OCI-LY7 (cell line): ENCODE measurements at places on chromosomes 2 and 18.
A peak's percentile ranks its signal among the peaks of the same experiment; 100 is the strongest.

DNA sequence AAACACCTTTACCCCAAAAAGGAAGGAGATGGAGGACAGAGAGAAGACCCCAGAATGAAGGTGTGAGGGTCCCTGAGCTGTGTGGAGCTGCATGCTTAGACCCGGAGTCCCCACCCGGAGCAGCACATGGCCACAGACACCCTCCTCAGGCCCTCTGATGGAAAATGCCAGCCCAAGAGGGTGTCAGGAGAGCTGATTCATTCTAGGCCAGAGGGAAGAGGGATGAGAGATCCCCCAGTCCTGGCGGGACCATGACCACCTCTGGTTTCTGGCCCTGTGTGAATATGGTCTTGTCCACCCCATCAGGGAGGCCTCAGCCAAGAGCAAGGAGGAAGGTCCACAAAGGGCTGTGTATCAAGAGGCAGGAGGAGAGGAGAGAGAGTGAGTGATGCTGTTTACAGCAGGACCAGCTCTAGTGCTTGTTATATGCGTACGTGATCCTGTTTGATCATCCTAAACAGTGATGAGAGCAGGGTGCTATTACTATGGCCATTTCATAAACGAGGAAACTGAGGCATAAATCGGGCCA is 186.6 kb upstream of the HAAO start:
- no peak for DNase-seq

- no peak for DNase-seq
These were observed 52.3 kb downstream of the PARD6G start for GRCh38 chr18:80194874-80195570.

- DNase-seq: peak; percentile 33
These were observed 1.0 kb upstream of the ZNF532 start for GRCh38 chr18:58863539-58864145.

- DNase-seq: no peak
These were observed 352.6 kb upstream of the MYT1L start for GRCh38 chr2:2683606-2684224.

GRCh38 chr18:35547008-35547605 is 34.4 kb upstream of the GALNT1 start:
- DNase-seq: no peak

GRCh38 chr18:69958422-69958821 is 10.7 kb upstream of the CD226 start:
- no peak for DNase-seq

- DNase-seq: no peak
These were observed 98.2 kb downstream of the ZBTB7C start for GRCh38 chr18:48310999-48311398.

DNA sequence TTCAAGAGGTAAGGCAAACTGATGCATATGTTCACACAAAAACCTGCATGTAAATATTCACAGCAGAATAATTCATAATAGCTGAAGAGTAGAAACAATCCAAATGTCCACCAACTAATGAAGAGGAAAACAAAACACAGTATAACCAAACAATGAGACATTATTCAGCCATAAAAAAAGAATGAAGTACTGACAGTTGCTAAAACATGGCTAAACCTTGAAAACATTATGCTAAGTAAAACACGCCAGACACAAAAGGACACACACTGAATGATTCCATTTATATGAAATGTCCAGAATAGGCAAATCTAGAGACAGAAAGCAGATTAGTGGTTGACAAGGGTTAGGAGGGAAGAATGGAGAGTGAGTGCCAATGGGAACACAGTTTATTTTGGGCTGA is 86.9 kb downstream of the SESTD1 start:
- DNase-seq: no peak

DNA sequence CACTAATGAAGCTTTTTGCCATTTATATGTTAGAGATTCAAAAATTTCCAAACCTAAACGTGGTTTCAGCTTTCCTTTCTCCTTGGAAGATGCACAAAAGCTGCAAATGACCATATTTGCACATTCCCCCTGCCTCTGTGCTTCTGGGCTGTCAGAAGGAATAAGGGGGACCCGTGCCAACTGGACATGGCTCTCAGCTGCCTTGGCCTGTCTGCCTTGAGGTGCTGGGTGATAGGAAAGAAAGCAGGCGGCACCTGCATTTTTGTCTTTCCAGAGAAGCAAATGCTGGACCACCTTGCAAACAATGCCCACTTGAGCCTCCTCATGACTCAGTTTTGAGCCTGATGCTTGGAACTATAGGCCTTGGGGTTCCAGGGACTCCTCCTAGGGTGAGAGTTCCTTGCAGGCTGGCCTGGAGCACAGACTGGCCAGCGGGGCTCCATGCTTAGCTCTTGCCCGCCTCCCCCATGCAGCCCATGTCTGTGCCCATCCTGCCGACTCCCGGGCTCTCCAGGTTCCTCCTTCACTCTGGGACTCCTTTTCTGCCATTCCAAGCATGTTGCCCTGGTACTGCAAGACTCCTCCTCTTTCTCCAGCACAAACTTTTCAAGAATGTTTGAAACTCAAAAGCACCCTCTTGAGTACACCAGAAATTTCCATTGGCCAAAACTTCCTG is 109.0 kb upstream of the EPAS1 start:
- no peak for DNase-seq

- no peak for DNase-seq
These were observed 230.7 kb downstream of the TXNL1 start for GRCh38 chr18:56407646-56408180.

DNA sequence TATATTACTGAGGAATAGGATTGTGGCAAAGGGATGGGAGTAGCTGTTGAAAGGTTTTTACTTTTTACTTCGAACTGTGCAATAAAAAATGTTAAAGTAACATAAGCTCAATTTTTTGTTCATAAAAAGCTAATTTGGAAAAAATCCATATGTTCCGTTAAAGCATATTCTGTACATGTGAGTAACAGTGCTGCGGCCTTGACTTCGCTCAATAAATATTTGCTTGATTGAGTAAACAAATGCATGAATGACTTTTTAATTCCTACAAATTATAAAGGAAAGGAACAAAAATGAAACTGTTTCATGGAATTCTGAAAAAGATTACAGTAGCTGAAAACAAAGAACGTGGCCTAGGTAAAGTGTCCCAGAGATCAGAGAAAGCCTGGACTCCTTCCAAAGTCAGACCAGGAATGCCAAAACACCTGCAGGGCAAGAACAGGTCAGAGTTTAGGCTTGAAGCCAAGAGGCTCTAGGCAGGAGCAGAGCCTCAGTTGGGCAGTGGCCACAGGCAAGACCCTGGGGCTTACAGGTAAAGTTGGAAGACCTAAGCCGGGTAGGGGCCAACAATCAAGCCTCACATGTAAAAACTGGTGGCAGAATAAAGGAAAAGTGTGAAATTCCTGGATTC is 44.3 kb upstream of the FIGN start:
- DNase-seq: no peak

GRCh38 chr2:43170405-43171105 is 55.9 kb downstream of the ZFP36L2 start:
- DNase-seq: no peak

- DNase-seq: no peak
These were observed 483 bp downstream of the OSBPL6 start for GRCh38 chr2:178194600-178195389.

DNA sequence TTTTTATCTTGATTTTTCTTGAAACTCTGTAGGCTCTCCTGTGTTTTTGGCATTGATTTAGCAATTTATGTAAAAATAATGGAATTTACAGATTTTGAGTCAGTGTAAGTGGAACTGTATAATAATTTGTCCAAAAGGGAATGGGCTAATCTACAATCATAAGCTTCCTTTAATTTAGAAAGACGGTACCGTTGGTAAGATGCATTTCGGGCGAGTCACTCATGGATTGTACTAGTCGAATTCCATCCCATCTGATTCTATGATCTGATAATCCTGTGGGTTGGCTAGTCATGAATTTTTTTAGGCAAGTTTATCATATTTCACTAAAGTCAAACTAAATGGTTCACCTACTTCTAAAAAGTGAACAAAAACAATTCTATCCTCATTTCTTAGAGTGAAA is 133.4 kb downstream of the ZNF407 start:
- DNase-seq: no peak

- no peak for DNase-seq
These were observed 7.9 kb upstream of the OTOF start for GRCh38 chr2:26485725-26486418.

GRCh38 chr18:59768409-59768808 is 71.2 kb upstream of the CCBE1 start:
- DNase-seq: no peak

- DNase-seq: no peak
These were observed 24.0 kb upstream of the ITGB6 start for GRCh38 chr2:160224060-160224459.

GRCh38 chr2:143121079-143121478 is 8.1 kb upstream of the ARHGAP15 start:
- DNase-seq: peak; percentile 65

DNA sequence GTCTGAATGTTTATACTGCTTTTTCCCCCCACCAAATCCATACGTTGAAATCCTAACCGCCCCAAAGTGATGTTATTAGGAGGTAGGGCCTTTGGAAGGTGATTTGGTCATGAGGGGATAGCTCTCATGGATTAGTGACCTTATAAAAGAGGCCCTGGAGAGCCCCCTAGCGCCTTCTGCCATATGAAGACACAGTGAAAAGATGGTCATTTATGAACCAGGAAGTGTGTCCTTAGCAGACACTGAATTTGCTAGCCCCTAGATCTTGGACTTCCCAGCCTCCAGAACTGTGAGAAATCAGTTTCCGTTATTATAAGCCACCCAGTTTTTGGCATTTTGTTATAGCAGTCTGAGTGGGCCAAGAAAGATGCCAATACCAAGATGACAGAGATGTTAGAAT is 7.2 kb upstream of the TSN start:
- peak; percentile 36 for DNase-seq
